GM23338 (cell line): ENCODE measurements at places on chromosomes 5 and 9. TPM values are rescaled to one million over a fixed set of nuclear protein-coding genes. Genes with fewer than 3 reads are reported as not detected.

LRRC19 gene
- not detected in 2 replicates for total RNA-seq

MRPS2 gene
- 96.5 and 116 TPM in 2 replicates for total RNA-seq

CTXN3 gene
- not detected in 2 replicates for total RNA-seq

MELK gene
- total RNA-seq = 55.7 and 67.8 TPM in 2 replicates

ANXA1 gene
- total RNA-seq = 2.2 and 4.9 TPM in 2 replicates

SEC61B gene
- total RNA-seq = 90.5 and 133 TPM in 2 replicates

FGFR4 gene
- 145 and 150 TPM in 2 replicates for total RNA-seq

SIMC1 gene
- 8.2 and 14.6 TPM in 2 replicates for total RNA-seq

WDR38 gene
- total RNA-seq = not detected in 2 replicates

LTC4S gene
- total RNA-seq = 1.2 and 10.1 TPM in 2 replicates

SYK gene
- total RNA-seq = 5.4 and 5.8 TPM in 2 replicates

HRH2 gene
- 5.9 and 6.8 TPM in 2 replicates for total RNA-seq

PPP3R2 gene
- not detected in 2 replicates for total RNA-seq

ORM1 gene
- total RNA-seq = not detected in 2 replicates

PCDHGC4 gene
- 2.3 and 3.0 TPM in 2 replicates for total RNA-seq

FAT2 gene
- total RNA-seq = 0.27 and 0.59 TPM in 2 replicates

HARS2 gene
- 21.6 and 29.6 TPM in 2 replicates for total RNA-seq

KLHL3 gene
- total RNA-seq = 10.8 and 11.7 TPM in 2 replicates

PHF19 gene
- total RNA-seq = 31.0 and 33.7 TPM in 2 replicates

C5orf58 gene
- 1.0 TPM in 1 of 2 replicates, not detected in the other for total RNA-seq

GTF3C4 gene
- 39.6 and 41.6 TPM in 2 replicates for total RNA-seq

SVEP1 gene
- 0.50 and 0.63 TPM in 2 replicates for total RNA-seq

PKD2L2 gene
- not detected in 2 replicates for total RNA-seq

SLC4A9 gene
- total RNA-seq = 0.08 TPM in 1 of 2 replicates, not detected in the other

KCNMB1 gene
- total RNA-seq = 0.17 and 0.23 TPM in 2 replicates
